ENCODE measurements at places on chromosomes 3 and 15.

GRCh38 chr15:44726136-44726535 lies 10.2 kb upstream of the TRIM69 start:
- no peak for DNase-seq

DNA sequence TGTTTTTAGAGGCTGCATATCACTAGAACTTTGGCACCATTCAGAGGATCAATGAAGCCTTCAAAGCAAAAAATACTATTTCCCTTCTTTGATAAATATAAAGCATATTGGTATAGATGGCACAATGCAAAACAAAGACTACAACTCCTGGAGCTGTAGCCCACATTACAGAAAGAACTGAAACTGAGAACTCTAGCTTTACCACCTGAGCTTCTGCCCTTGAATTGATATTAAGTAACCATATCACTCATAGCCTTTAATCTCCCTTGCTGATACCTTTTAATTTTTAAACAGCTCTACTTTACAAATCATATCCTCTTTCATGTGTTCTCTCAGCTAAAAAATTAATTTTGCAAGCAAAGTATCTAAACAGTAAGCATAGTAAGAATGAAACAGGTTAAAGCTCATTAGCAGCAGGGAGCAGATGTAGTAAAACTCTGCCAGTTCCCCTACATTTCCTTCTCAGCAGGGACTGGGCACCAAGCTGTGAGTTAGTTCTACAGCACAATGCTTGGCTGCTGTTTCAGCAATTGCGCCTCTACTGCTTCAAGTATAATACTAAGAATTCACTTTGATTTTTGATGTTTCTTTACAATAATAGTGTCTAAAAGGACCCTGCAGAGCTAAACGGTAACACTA lies 97.9 kb upstream of the NANOGP8 start:
- DNase-seq = peak; percentile 77

- DNase-seq = peak; percentile 54
These were observed 602 bp upstream of the BAHD1 start for GRCh38 chr15:40439960-40440742.

- DNase-seq = no peak
These were observed 27.3 kb downstream of the WDR49 start for GRCh38 chr3:167626490-167626889.

All from WTC11 (cell line).